Kidney glomerular epithelial cell (primary cell): ENCODE measurements at places on chromosomes 13 and 19.

GRCh38 chr13:82356667-82357410 lies 1525.4 kb downstream of the SLITRK1 start:
- no peak for DNase-seq

- DNase-seq: no peak
Observed at GRCh38 chr19:41443813-41444455, 978 bp downstream of the ERICH4 start.

GRCh38 chr19:610071-610800 lies 20.6 kb downstream of the HCN2 start:
- DNase-seq: no peak

GRCh38 chr13:99805361-99805760 lies 166.2 kb downstream of the ZIC5 start:
- DNase-seq: no peak

DNA sequence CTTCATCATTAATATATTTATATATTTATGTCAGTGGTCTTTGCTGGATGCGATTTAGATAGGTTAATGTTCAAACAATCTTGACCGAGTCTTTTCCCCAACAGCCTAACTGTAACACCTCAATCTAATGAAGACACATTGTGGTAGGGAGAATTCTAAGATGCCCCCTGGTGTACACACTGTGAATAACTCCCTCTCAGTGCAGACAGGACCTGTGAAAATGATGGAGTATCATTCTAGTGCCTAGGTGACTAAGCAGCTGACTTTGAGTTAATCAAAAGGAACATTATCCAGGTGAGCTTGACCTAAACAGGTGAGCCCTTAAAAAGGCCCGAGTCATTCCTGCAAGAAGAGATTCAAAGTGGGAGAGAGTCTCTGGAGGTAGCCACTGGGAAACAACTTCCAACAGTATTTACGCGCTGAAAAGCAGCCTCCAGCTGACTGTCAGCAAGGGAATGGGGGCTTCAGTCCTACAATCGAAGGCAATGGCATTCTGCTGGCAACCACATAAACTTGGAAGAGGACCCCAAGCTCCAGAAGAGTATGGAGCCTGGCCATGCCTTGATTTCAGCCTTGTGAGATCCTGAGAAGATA lies 28.0 kb upstream of the KBTBD7 start:
- DNase-seq: peak; percentile 65

GRCh38 chr13:103931331-103931845 lies 865.2 kb upstream of the SLC10A2 start:
- peak; percentile 72 for DNase-seq

GRCh38 chr19:40279761-40280607 lies 5.2 kb downstream of the AKT2 start:
- DNase-seq: no peak

- DNase-seq: no peak
Observed at GRCh38 chr13:72952529-72953141, 106.2 kb upstream of the KLF5 start.

DNA sequence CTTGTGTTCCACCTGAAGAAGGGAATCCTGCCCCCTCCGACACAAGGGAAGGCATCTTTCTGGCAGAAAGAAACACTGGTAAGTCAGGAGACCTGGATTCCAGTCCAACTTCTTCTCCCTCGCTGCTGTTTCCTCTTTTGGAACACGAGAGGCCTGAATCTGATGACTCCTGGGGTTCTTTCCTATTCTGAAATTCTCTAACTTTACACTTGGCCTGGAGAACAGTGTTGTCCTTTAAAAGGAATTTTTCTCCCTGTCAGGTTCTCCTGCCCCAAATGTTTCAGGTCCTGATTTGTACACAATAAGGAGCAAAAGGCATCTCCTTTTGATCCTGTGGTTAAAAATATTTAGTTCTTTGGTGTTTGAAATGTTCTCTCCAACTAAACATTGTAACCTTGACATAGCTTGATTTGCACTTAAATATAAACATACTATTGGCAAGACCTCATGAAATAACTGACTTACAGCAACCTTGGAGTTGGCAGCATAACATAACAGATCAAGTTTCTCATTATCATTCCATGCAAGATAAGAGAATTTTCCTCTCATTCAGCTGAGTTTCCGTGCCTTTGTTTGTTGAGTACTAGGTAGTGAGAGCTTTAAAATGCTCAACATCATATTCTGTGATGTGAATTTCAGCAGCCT lies 244.8 kb downstream of the COG6 start:
- no peak for DNase-seq

GRCh38 chr13:28410096-28410495 lies 84.8 kb downstream of the FLT1 start:
- DNase-seq: no peak

DNA sequence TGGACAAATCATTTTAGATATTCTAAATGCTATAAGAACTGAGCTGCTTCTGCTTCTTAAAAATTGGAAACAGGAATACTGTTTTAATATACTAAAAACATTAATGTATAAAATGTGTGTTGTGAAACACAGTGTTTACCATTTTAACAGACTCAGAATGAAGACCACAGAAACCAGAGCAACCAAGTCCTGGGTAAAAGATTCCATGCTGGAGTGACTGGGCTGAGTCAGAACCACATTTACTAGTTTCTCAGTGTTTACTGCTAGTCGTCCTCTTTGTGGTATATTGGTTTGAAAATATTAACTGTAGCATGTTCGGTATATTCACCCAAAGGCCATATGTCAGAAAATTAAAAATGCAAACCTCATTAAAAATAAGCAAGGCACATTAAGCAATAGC lies 31.9 kb downstream of the ANKRD10 start:
- no peak for DNase-seq

DNA sequence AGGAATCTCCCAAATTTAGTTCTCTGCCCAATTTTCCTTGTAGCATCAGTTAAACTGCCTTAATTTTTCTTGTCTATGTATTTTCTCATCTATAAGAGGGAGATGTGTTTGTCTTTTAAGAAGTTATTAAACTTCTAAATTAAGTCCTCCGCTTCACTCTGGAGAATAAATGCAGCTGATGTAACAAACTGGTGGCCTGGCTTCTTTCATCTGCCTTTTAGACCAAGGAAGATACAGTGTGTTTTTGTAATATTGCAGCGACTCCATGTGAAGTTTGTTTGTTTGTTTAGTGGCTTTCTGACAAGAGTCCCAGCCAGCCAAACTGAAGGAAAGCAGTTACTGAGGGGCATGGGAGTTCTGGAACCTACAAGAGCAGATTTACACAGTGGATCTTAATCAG lies 56.4 kb downstream of the KLF12 start:
- DNase-seq: no peak

DNA sequence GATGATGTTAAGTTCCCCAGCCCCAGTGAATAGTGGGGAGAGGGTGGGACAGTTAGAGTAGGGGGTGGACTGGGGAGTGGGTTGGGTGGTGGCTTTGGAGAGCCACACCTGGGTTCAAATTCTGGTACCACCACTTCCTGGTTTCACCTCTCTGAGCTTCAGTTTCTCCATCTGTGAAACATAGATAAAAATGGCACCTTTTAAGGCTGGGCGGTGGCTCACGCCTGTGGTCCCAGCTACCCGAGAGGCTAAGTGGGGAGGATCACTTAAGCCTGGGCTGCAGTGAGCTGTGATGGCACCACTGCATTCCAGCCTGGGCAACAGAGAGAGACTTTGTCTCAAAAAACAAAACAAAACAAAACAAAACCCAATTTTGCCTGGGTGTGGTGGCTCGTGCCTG lies 5.9 kb downstream of the VAV1 start:
- no peak for DNase-seq

- no peak for DNase-seq
Observed at GRCh38 chr13:93767180-93767916, 540.7 kb downstream of the GPC6 start.

DNA sequence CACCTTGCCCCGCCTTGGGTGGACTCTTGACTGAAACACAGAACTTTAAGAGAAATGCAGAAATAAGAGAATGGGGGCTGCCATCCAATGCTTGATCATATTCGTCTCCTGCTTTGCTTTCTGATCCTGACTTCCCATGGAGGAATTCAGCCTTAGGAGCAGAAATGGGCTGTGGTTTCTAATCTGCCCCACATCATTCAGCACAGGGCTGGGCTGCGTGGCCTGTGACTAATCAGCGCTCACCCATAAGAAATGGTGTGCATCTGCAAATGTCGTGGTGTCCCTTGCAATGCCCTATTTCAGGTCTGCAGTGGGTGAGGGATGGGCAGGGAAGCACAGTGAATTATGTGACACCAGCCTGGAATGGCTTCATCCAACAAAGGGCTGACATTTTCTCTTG lies 60.7 kb upstream of the URI1 start:
- no peak for DNase-seq

- no peak for DNase-seq
Observed at GRCh38 chr19:6228551-6229215, 51.1 kb downstream of the MLLT1 start.

DNA sequence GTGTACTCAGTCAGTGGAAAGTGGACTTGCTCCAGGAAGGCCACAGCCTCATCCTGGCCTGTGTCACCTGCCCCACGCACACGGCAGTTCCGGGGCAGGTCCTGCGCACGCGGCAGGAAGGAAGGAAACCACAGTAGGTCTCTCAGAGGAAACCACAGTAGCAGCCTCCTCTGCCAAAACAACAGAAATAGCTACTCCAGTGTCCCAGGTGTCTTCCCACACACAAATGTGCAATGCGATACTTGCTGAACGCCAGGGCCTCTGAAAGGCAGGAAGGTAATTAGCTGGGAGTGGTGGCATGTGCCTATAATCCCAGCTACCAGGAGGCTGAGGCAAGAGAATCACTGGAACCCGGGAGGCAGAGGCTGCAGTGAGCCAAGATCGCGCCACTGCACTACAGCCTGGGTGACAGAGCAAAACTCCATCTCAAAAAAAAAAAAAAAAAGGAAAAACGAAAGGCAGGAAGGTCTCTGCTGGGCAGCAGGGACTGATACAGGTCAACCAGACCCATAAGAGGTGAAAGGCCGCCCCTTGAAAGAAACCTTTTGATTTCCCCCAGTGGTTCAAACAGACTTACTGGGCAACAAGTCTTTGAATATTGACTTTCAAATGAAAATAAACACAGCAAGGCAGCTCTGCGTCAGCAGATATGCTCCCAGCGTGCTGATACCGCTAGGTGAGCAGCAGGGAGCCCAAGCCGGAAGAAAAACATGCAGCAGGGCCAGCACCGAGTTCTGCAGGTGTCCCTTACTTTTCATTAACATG lies 49.5 kb downstream of the CRYL1 start:
- DNase-seq: no peak

DNA sequence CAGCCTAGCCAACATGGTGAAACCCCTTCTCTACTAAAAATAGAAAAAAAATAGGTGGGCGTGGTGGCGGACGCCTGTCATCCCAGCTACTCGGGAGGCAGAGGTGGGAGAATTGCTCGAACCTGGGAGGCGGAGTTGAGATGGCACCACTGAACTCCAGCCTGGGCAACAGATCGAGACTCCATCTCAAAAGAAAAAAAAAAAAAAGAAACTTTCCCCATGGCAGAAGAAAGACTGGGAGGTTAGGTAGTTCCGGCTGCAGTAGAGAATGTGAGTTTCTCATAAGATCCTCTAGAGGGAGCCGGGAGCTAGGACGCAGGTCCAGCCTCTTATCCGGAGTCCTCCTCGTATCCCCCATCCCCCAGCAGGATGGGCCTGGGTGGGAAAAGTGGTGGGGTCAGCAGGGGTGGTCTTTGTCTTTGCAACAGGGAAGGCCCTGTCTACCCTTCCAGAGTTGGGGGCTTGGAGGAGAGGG lies 13.2 kb upstream of the CREB3L3 start:
- DNase-seq: peak; percentile 20

GRCh38 chr19:36482876-36483275 lies 6.5 kb downstream of the ZNF566 start:
- DNase-seq: no peak

- peak; percentile 92 for DNase-seq
Observed at GRCh38 chr13:77026861-77027621, at the start of gene FBXL3. FBXL3 (minus strand) TSS chr13:77027159; CDS start chr13:77021860, 5,299 bp downstream.

- DNase-seq: no peak
Observed at GRCh38 chr19:35306473-35307246, 14.7 kb downstream of the MAG start.

- no peak for DNase-seq
Observed at GRCh38 chr13:28392896-28393505, 101.9 kb downstream of the FLT1 start.

DNA sequence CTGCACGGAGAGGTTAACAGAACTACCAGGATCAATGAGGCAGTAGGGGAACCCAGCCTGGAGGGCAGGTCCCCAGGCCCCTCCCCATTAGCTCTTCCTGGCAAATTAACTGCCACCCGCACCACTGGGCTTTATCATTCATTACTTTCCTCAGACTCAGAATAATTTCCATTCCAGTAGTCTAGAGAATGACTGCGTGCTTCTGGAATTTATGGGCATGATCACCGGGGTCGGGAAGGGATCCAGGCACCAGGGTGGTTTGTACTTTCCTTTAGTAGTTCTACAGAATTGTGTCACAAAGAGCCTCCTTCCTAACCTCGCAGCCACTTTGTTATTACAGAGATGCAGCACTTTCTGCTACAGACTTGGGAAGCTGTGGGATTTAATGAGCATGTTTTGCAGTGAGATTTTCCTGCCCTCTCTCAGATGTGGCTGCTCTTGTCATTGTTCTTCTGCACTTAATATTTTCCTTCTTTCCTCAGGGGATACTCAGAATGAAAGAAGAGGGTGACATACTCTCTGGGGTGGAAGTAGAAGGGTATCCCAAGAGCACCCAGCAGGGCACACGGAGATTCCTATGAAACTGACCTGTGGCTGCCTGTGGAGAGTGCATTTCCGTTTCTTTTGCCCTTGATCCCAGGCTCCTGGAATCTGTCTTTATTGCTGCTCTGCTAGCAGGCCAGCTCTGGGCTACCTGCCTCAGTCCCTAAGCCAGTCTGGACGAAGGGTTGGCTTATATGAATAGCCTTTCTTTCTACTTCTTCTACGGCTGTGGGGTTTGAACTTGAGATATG lies 285.0 kb upstream of the SLC10A2 start:
- peak; percentile 30 for DNase-seq

GRCh38 chr13:82062772-82063171 lies 1721.8 kb upstream of the SPRY2 start:
- DNase-seq: no peak

GRCh38 chr13:109761695-109762094 lies 24.7 kb downstream of the IRS2 start:
- DNase-seq: no peak

DNA sequence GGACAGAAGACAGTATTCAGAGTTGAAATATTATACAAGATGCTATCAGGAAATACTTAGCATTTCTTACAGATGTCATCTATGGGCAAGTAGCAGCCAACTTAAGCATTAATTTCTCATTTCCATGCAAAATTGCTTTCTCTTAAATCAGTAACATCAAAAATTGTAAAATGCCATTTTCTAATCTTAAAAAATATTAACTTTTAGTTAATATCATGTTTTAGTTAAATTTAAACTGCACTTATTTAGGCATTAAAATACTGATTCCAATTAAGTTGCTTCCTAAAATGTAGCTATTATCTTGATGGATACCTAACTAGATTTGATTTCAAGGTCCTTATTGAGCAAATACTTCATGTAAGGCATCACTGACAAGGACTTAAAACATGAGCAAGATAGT lies 27.8 kb downstream of the METTL21C start:
- DNase-seq: no peak

DNA sequence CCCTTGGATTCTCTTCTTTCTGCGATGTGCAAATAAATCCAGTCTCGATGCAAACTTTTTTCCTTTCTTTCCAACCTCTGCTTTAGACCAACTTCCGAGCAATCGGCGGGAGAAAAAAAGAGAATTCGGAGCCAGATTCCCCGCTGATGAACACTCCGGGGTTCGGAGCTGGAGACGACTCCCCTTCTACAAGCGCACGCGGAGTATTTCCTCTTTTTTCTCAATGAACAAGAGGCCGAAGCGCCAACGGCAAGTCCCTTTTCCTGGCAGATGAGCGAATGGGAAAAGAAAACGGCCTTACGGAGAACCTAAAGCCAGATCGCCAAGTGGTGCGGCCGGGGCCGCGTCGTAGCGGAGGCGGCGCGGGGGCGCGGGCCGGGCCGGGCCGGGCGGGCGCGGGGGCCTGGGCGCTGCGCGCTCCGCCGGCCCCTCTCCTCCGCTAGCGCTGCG lies 250 bp downstream of the SPRY2 start:
- DNase-seq: no peak
